Left colon (tissue), 2 donors: ENCODE measurements at places on chromosomes 6 and 20.

GRCh38 chr20:46970937-46971630 lies 76.4 kb downstream of the EYA2 start:
- DNase-seq, result no peak

DNA sequence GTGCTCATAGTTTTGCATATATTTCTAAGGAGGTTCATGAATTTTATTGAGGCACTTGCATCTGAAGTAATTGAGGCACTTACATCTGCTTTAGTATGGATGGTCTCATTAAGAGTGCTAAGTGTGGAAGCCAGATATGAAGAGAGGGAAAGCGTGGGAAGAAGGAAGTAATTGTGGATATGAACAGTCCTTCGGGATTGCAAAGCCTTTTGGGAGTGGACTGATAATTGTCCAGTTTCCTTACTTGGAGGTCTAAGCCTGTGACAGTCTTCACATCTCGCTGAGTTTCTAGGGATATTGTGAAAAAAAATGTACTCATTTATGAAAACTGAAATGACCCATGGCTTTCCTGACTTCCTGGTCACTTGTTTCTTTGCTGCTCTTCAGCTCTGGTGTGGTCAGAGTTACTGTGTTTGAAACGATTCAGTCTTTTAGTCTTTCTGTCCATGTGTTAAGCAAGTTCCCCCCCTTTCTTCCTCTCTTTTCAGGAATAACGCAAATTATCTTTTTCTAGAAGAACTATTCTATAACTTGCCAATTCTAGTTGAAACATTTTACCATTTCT lies 137.3 kb downstream of the ZFAND3 start:
- no peak for DNase-seq

GRCh38 chr6:79731471-79731870 lies 100.3 kb downstream of the SH3BGRL2 start:
- DNase-seq, result no peak

DNA sequence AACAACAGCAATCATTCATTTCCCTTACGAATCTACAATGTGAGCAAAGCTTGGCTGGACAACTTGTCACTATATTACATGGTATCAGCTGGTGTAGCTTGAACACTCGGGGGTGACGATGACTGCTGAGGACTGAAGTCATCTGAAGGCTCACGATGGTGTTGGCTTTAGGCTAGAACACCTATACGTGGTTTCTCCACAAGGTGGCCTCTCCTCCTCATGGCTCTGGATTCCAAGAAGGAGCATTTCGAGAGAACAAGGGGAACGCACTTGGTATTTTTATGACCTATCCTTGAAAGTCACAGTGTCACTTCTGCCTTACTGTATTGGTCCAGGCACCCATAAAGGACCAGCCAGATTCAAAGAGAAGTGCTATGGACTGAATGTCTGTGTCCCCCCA lies 37.5 kb upstream of the ADGRF1 start:
- no peak for DNase-seq

- DNase-seq, result peak; percentile 47
Measured at GRCh38 chr6:138588805-138589434, 89.6 kb upstream of the NHSL1 start.

DNA sequence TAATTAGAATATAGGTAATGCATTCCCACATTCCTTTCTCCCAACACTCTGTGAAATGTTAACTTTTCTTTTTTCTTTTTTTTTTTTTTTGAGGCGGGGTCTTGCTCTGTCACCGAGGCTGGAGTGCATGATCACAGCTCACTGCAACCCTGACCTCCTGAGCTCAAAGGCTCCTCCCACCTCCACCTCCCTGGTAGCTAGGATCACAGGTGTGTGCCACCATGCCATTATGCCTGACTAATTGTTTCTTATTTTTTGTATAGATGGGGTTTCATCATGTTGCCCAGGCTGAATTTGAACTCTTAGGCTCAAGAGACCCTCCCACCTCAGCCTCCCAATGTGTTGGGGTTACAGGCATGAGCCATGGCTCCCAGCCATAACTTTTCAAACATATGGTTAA lies 135.7 kb upstream of the SHLD1 start:
- DNase-seq, result no peak

DNA sequence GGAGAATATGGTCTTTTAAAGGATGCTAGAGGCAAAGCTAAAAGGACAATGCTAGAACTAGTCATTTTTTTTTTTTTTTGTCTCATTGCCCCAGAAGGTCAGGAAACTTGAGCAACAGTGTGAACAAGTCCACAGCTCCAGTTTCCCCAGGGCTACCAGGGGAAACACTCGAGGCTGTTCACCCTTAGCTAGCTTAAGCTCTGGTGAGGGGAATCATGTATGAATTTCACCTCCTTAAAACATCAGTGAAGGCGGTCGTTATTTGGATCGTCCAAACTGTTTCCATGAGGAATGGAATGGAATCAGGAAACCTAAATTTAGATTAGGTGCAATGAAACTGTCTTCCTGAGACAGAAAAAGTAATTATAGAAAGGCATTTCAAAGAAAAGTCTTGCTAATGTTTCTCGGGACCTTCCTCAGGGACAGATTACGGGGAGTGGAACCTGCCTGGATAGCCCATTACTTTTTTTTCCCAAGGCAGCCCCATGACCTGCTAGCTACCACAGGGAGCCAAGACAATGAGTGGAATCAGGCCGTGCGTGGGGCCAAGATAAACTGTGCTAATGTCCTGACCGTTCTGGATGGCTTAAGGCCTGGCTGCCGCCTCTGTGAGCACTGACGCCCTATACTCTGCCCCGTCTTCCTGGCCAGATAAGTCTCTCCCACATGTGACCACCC lies 164.8 kb upstream of the SGK1 start:
- no peak for DNase-seq

GRCh38 chr6:131488780-131489179 lies 84.2 kb upstream of the ARG1 start:
- no peak for DNase-seq

- no peak for DNase-seq
Measured at GRCh38 chr6:92376691-92377090, 1042.7 kb downstream of the EPHA7 start.

DNA sequence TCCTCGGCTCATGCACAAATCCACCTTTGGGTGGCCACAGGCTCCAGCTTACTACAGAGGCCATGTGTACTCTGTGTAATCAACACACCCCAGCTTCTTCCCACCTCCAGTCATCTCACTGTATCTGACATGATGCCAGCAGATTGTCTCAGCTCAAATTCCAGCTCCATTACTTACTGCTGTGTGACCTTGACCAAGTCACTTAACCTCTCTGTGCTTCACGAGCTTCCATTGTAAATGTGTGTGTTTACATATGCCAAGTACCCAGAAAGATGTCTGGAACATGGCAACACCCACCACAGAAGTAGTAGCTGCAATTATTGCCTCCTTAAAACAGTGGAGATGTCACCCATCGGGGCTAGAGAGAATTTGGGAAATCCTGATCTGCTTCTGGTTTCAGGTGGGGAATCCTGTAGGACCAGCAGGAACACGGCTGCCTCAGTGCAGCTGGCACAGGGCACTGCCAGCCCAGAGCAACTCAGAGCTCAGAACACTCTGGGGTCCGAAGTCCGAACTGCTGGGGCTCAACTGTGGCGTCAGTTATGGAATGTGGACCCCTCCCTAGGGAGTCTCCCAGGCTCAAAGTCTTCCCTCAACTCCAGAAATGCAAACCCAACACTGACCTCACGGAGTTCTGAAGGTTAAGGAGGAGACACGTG lies 21.2 kb upstream of the HLA-B start:
- peak; percentile 72 for DNase-seq

- no peak for DNase-seq
Measured at GRCh38 chr20:31838646-31839292, 6.6 kb downstream of the FOXS1 start.

DNA sequence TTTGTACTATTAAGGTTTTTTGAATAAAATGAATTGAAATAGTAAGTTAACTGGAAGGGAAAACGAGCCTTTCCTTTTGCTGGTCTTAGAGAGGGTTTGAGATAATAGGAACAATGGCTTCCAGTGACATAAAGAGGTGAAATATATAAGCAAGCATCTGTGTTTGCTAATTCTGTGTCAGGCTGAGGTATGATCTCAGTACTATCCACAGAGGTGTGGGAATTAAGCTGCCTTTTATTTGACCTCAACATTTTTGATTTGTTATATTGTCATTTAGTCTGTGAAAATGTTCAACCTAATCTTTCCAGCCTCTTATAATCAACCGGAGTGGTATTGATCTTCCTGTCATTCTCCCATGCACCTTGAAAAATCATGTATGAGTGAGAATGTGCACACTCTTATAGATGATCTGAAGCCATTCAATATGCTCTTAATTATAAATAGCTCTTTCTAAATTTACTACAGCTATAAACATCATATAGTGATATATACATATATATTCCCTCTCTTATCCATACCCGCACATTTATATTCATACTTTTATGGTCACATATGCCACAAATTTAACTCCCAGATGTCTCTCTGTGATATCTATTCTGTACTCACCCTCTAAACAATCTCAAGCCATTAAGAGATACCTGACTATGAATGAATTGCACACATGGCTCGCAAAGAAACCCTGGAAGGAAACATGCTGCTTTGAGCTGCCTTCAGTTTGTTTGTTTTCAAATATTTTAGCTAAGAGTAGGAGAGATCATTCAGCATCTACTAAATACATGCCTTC lies 754.7 kb upstream of the NRSN1 start:
- DNase-seq, result no peak

DNA sequence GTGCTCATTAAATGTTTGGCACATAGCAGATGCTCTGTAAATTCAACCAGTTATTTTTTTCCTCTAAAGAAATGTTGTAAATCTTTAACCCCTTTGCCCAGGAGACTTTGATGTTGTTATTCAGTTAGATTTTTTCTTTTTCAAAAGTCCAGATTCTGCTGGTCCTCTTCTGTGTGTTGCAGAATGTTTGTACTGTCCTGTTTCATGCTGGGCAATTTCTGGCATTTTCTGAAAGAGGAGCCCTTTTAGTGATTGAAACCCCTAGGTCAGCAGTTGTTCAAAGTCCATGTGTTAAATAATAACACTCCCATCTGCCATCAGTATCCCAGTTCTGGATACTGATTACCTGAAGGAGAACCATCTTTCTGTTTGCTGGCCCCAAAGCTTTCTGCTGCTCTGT lies 1.3 kb upstream of the SLC17A1 start:
- no peak for DNase-seq

GRCh38 chr6:44201200-44201599 lies 15.5 kb upstream of the MYMX start:
- DNase-seq, result peak; percentile 88

- no peak for DNase-seq
Measured at GRCh38 chr20:53891306-53891894, 179.0 kb downstream of the BCAS1 start.

DNA sequence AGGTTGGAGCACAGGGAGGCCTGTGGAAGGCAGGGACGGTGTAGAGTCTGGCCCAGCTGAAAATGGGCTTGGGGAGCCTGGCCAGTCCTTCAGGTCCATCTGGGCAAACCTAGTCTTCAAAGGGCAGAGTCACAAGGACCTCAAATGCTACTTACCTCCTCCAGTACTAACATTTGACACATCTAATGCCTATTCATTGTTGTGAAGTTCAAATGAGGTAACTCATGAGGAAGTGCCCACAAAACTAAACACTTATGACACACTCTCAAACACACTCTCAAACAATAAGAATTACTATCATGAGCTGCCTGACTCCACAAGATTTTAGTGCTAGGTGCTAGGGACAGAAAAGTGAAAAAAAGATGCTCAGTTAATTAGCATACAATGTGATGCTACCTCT lies 27.1 kb downstream of the DAAM2 start:
- DNase-seq, result no peak

DNA sequence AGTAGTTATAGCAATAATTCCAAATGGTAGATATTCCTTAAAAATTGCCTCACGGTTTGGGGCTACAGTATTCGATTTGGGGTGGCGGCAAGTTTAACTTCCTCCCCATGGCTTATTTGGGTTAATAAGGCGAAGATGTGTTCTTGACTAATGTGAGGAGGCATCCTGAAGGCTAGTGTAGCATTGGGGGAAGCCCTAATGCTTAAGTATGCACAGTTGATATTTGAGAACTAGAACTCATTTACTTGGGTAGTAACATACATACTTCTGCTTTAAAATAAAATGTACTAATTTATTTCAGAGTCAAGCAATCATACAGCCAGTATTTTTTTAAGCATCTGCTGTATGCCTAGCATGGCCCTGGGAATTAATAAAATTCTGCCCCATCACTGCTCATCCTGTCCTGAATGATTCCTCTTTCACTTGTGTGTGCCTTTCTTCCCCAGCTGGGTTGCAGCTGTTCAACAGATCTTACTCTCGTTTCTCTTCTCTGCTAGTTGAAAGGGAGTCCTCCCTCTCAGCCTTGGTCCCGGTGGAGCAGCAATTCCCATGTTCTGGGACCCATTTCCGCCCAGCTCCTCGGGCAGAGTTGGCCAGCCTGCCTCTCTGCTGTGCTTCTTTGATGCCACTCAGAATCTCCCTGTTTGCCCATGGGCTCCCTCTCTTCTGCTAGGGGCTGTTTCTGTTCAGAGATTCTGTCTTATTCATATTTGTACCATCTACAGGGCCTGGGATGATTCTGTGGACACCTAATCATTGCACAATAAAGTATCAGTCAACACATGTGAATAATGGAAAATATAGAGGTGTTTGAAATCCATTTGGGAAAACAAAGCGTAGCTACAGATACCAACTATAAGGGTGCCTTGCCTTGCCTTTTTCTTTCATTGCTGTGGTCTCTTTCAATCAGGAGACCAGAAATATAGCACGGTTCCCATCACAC lies 104.8 kb downstream of the ARID1B start:
- DNase-seq, result no peak

DNA sequence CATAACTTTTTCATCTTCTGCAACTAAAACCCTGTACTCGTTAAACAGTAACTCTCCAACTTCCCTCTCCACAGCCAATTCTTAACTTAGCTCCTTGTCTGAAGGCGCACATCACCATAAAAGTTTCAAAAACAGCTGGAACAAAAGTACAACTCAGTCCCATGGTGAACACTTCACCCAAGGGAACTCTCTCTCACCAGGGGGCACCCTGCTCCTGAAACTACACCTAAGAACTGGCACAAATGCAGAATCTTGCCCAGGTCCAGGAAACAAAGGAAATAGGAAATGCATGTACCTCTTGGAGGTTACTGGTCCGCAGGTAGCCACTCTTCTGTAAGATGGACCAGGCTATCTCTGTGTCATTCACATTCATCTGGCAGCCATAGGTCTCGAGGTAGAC lies 6.6 kb downstream of the CDK5RAP1 start:
- DNase-seq, result no peak

GRCh38 chr6:55017555-55018300 lies 156.6 kb upstream of the HCRTR2 start:
- no peak for DNase-seq

DNA sequence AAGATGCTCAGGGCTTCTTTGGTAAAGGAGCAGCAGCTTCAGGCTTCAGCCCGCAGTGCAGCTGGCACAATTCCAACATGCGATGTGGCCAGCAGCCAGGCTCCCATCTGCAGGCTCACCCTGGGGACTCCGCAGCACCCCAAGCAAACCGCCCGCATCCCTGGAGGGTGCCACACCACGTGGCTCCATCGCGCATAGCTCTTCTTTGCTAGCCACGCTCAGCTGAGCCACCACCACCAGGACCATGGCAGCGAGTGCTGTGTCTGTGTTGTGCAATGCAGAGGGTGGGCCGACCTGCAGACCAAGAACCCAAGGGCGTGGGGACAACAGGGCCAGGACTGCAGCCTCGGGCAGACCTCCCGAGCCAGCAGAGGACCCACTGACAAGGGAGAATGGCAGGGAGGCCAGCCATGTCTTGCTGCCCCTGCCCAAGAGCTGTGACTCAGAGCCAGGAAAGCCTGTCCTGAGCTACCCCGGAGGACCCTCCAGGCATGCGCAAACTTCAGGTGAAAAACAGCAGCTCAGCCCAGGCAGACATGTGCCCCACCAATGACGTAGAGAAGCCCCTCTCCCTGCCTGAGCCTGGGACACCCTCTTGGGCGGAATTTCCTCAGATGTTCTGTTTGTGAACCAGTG lies 87.8 kb downstream of the GINS1 start:
- no peak for DNase-seq

- no peak for DNase-seq
Measured at GRCh38 chr6:130959951-130960350, 103.1 kb downstream of the EPB41L2 start.
